ENCODE measurements at places on chromosomes 3 and 15.

DNA sequence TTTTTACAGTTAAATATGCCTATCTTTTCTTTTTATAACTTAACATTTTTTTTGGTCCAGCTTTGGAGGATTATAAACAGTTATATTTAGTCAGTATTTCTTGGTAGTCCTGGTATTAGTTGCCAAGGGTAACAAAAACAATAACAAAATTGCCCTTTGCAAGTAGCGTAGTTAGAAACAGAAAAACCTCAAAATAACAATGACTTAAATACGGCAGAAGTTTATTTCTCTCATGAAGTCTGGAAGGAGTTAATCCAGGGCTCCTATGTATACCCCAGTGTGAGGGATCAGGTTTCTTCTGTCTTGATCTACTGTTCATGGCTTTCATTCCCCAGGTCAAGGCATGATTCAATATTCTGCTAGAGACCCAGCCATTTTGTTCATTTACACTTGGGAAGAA, 14.1 kb upstream of the MYH15 start:
- no peak for DNase-seq

DNA sequence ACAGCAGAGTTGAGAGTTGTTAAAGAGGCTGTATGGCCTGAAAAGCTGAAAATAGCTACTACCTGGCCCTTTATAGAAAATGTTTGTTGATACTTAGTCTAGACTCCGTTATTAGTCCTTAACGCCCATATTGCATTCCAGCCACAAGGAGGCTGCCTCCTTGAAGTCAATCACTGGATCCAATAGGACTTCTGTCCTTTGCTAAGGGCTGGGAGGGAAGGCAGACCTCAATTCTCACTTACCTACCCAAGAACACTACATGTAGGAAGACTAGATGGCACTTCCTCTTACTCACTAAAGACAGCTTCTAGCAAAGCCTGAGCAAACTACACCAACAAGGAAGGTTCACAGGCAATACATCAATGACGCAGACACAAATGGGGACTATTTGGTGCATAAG, 139.5 kb upstream of the HACD2 start:
- no peak for DNase-seq

DNA sequence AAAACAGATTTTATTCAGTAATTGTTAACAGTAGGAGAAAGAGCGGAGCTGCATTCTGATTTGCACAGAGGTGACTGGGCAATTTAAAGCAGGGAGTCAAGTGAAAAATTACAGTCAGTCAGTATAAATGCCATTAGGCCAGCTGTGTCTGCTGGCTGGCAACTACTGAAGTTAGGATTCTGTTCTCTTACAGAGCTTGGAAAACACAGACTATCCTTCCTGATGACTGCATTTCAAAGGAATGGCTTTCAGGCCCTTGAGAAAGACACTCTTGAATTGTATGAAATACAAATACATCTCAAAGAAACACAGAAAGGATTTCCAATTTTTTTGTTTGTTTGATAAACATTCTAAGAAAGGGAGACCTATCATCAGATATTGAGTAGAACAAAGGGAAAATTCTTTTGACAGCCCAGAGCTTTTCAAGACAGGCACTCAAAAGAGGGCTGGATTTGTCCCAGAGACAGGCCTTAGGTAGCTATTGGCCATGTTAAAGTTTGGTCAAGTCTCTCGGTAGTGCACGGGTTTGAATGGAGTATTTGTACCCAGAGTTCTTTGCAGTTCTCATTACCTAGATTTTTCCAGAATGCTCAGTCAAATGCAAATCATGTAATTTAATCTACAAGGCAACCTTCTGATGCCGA, 551.2 kb upstream of the CCDC54 start:
- no peak for DNase-seq

GRCh38 chr15:82649226-82649999, 2.2 kb upstream of the CPEB1 start:
- DNase-seq: no peak

DNA sequence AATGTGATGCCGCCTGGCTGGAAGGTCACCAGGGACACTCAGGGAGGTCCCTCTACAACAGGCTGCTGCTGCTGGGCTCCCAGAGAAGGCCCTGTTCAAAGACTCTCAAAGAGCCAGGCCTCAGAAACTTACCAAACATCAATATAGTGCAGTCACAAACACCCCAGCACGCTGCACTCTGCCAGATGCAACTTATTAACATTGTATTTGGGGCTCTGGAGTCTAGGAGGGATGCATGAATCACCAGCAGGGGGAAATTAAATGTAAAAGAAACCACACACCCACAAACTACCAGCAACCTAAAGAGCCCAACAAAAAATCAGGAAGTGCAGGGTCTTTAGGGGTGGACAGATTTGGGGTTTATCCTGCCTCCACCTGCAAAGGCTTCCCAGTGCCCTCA, 74.6 kb upstream of the SPATA12 start:
- DNase-seq: no peak

- DNase-seq: no peak
Measured at GRCh38 chr15:65085990-65086679, 9.6 kb downstream of the KBTBD13 start.

GRCh38 chr3:65851827-65852226, 186.9 kb downstream of the MAGI1 start:
- no peak for DNase-seq

- DNase-seq: no peak
Measured at GRCh38 chr15:84702961-84703482, 12.9 kb downstream of the SEC11A start.

GRCh38 chr3:71659864-71660591, 65.2 kb downstream of the EIF4E3 start:
- no peak for DNase-seq

Data from T-helper 1 cell (primary cell).